ENCODE measurements at places on chromosomes 11 and 22. TPM values are rescaled to one million over a fixed set of nuclear protein-coding genes. Genes with fewer than 3 reads are reported as not detected.

The PDGFD gene
- polyA plus RNA-seq, result 29.9 TPM

The HPX gene
- polyA plus RNA-seq, result 2.2 TPM

The OR51I1 gene
- not detected for polyA plus RNA-seq

- DNase-seq, result no peak
Observed at GRCh38 chr11:117840881-117841550, 16.5 kb upstream of the FXYD2 start.

DNA sequence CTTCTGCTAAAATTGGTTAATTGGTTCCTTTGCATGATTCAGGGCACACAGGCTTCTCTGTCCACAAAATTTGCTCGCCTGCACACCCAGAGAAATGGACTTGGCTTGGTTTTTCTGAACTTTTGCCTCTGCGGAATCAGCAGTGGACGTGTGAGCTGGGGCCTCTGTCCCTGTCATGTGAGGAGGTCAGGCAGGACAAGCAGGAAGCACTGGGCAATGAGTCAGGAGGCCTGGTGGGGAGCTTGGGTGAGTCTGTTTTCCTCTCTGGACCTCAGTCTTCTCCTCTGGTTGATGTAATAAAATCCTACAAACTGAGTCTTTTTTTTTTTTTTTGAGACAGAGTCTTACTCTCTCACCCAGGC lies 10.4 kb upstream of the CELSR1 start:
- no peak for DNase-seq

- DNase-seq, result no peak
Observed at GRCh38 chr11:56048480-56048879, 21.0 kb downstream of the OR5AS1 start.

DNA sequence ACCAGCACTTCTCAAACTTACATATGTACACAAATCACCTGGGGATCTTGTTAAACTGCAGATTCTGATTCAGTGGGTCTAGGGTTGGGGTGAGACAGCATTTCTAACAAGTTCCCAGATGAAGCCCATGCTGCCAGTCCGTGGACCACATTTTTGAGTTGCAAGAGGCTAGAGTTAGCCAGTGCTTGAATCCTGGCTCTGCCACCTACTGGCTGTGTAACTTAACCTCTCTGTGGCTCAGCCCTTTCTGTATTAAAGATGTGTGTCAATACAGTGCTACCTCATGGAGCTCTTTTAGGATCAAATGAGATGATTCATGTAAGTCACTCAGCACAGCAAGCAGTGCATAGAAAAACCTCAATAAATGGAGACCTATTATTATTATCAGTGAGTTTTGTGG lies 90.2 kb upstream of the ISX start:
- DNase-seq, result no peak

All from right renal pelvis (tissue), 4 donors.